ENCODE measurements at places on chromosomes 4 and X.

DNA sequence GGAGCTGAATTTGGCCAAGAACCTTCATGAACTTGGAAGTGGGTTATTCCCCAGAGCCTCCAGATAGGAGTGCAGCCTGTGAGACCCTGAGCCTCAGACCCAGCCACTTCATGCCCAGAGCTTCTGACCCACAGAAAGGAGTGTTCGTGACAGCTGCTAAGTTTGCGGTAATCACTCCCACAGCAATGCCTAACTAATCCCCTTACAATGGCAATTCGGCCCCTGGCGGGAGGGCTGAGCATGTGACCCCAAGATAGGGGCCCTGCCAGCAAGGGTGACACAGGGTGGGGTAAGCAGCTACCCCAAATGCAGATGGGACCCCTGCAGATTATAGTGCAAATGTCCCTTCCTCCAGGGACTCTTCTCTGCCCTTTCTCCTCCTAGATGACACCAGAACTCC, 22.5 kb downstream of the PNMA6E start:
- no peak for DNase-seq

DNA sequence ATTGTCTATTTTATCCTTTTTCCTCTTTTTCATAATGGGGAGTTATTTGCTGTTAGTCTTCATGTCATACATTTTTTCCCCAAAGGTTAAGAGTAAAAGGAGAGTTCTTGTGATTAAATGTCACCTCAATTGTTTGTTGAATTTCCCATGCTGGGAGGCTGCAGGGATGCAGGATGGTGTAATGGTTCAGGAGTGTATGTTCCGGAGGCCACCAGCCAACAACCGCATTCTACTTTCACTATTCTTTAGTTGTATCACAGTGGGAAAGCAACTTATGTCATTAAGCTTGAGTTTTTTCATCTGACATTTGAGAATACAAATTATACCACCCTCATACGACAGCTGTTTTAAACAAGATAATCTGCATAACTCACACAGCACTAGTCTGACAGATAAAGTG, 15.4 kb downstream of the AFP start:
- no peak for DNase-seq

DNA sequence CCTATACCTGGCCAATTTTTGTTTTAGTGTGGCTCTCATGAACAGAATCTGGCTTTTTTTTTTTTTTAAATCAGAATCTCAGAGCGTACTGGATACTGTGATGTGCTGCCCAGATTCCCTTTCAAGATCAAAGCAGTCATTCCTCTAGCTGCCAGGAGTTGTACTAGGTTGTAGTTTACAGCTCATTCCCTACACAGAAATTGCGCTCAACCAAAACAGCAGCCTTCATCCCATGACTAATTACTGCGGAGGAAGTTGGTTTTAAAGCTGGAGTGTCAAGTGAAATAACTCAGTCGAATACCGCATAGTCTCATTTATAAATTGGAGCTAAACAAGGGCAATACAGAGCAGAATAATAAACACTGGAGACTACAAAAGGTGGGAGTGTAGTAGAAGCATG, 12.2 kb upstream of the TMPRSS11B start:
- no peak for DNase-seq

GRCh38 chr4:141705747-141706377, 69.5 kb downstream of the IL15 start:
- no peak for DNase-seq

DNA sequence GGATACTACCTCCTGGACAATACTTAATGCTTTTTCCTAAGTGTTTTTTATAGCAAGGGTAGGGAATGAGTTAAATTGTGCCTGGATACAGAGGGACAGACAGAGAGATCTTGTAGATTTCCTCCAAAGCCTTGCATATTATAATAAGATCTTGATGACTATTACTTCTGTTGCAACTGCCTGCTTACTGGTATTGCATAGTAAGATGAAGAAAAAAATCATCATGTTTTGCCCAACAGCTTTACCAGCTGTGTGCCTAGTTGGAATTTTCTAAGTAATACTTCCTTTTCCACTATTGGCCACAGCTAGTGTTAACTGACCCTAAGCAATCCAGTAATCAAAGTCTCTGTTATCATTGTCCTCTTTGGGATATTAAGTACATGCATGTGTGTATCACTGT, 139.0 kb downstream of the DCK start:
- DNase-seq: no peak

DNA sequence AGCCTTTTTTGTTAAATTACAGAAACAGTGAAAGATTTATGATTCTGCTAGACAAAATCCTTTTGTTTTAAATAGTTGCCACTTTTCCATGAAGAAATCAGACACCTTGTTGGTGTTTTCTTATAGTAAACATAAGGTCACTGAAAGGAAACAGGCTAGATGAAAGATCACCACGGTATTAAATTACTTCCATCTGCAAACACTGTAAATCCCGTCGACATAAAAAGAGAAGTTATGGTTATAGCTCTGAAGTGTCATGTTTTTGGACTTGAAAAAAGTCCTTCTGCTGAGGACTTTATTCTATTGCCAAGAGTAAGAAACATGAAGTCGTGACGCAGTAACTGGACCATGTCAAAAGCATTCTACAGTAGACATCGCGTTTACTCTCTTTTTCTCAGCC, 567.6 kb upstream of the SLIT2 start:
- no peak for DNase-seq

- DNase-seq: no peak
Observed at GRCh38 chrX:79412166-79412565, 45.0 kb upstream of the ITM2A start.

GRCh38 chr4:147944670-147945260, 212.9 kb downstream of the ARHGAP10 start:
- DNase-seq: no peak

- no peak for DNase-seq
Observed at GRCh38 chrX:136585960-136586359, 53.9 kb downstream of the VGLL1 start.

GRCh38 chr4:139596034-139596683, 40.1 kb upstream of the SETD7 start:
- DNase-seq: no peak

GRCh38 chr4:24010994-24011393, 121.1 kb upstream of the PPARGC1A start:
- no peak for DNase-seq

- no peak for DNase-seq
Observed at GRCh38 chr4:80268936-80269335, 2.5 kb downstream of the FGF5 start.

DNA sequence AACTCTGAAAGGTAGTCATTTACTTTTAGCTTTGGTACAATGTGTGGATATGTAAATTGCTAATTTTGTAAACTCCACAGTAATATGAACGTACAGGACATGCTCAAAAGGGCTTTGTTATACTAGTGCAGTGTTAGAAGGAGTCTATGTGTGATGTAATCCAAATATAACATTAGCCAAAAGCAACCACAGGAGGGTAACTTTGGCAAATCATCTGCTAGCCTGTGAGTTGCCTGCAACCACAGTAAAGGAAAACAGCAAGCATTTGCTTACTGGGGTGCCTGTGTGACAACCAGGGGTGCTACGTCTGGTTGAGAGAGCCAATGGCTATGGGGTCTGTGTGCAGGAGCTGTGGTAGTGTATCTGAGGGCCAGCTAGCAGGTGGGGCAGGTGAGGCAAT, 245.8 kb downstream of the ADAMTS3 start:
- no peak for DNase-seq

GRCh38 chr4:155565776-155566175, 100.9 kb upstream of the GUCY1A1 start:
- DNase-seq: no peak

DNA sequence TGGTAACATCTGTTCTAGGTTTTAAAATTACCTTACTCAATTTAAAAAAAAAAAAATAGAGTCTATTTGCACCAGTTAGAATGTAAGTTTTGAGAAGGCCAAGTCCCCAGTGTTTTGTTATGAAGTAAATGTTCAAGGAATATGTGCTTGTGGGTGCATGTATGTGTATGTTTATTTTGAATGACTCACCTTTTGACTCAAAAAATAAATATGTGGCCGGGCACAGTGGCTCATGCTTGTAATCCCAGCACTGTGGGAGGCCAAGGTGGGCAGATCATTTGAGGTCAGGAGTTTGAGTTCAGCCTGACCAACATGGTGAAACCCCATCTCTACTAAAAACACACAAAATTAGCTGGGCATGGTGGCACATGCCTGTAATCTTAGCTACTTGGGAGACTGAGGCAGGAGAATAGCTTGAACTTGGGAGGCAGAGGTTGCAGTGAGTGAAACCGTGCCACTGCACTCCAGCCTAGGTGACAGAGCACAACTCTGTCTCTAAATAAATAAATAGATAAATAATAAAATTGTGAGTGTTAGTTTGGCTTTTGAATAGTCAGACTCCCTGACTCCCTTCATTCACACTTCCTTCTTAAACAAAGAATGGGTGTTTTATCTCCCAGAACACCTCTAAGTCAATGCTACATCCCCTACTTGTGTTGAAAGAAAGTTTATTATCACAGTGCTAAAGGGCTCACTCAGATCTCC, 511.3 kb upstream of the PCDH7 start:
- no peak for DNase-seq

- DNase-seq: no peak
Observed at GRCh38 chr4:151783867-151784266, 23.1 kb upstream of the GATB start.

GRCh38 chr4:102598086-102598761, 97.1 kb downstream of the NFKB1 start:
- DNase-seq: no peak

DNA sequence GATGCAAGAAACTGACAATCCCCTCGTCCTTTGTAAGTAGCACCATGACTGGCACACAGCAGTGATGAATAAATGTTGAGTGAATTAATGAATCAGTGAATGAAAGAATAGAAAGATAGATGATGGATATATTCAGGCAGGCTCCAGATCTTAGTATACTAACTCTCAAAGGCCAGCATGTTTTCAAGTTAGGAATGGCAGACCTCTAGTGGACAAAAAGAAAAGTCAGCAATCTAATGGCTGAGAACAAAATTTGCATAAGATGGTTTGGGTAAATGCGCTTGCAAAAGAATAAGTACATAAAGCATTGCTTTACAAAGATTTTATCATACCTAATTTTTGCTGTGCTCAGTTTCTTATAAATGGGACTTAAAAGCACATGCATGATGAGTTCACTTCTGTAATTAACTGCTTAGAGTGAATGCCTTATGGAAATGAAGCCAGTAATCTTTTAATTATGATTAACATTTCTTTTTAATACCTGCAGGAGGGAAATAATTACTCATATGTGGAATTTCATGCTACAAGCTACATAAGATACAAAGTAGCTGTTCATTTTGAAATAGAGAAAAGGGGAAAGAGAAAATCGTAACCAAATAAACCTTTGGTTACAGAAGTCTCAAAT, 126.9 kb upstream of the GPRIN3 start:
- peak; percentile 33 for DNase-seq

- DNase-seq: no peak
Observed at GRCh38 chrX:56233682-56234081, 1.5 kb downstream of the KLF8 start.

DNA sequence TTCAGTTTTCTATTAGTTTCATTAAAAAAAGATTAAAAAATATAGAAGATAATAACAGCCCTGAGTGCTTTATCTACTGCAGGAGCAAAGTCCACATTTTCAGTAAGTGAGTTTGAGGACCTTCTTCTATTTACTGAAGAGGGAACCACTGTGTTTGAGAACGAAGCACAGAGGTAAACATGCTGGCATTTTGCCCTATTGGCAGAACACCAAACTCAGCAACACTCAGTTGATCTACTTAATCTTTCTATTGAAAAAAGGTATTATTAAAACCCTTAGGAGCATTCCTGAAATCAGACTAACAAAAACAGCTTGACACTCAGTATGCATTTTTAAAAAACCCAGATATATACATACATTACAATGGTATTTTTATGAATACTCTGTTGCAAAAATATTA, 1496.7 kb downstream of the TECRL start:
- DNase-seq: no peak

DNA sequence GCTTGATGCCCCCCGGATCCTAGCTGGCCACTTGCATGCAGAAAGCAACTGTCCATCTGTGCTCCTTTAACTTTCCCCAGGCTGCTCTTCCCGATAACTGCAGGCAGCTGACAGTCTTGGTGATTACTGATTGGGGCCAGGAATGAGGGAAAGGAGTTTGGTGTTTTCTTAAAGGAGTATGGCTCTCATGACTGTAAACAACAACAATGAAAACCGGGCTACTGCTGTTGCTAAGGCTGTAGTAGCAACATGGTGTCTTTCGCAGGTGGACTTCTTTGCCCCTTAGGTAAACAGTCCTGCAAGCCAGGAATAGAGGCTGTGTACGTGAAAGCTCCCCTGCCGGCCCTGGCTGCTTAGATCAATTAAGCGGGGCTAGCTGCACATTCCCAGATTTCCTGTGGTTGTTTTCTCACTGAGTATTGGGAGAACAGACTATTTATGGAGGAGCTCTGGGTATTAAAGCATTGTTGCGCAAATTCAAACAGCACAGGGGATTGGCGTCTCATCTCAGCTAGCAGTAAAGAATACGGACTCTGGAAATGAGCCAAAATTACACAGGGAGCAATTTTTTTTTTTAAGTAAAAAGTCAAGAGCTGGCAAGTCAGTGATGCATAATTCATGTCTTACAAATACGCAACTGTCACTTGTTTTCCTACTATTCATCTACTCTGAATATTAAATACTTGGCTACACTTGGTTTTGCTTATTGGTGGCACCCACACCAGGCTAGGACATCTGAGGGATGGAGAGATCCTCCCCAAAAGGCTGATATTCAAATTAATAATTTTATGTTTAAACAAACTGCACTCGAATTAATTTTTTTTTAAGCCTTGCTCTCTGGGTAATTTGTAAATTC, 61.6 kb upstream of the NAP1L5 start:
- peak; percentile 60 for DNase-seq

GRCh38 chr4:5277079-5277478, 225.8 kb downstream of the STK32B start:
- DNase-seq: no peak

DNA sequence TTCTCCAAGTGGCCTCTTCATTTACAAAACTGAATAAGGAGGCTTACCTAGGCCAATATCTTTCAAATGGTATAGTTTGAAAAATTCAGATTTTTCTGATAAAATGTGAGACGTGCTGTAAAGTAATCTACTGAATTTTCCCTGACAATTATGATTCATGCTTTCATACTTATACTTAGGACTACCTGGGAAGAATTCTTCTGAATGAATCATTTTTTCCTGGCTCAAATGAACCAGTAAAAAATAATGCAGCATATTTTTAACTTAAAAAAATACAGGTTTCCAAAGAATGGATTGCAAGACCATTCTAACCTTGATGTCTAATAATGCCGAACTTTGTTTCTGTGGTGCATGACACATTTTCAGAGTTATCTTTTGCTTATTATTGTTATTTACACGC, 375.4 kb downstream of the ZNF674 start:
- no peak for DNase-seq

All from cerebellar nuclear complex (tissue), 1 donor.